ENCODE measurements at places on chromosomes 11 and 22.

DNA sequence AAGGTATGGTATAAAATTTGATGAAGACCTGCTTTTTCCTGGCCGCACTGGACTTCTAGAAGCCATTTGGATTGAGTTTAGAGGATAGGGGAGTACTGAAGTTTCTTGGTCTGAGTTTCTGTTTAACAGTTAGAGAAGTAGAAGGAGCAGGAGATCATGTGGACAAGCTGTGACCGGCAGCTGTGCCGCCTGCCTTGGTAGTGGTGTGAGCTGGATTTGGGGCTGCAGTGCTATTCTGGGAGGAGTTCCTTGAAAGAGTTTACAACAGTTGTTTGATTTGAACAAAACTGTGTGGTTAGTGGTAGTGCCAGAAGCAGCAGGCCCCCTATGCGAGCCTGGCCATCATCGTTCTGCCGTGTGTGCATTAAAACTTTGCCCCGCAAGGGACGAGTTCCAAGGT lies 105.2 kb downstream of the PDHX start:
- DNase-seq = no peak

- no peak for DNase-seq
These were observed 17.7 kb downstream of the BSX start for GRCh38 chr11:122963961-122964360.

- no peak for DNase-seq
These were observed at the start of gene CNTN5 for GRCh38 chr11:99020352-99021225. Gene CNTN5, plus strand, starts transcription at chr11:99020949.

- DNase-seq = no peak
These were observed 8.3 kb upstream of the IGSF9B start for GRCh38 chr11:133965031-133965601.

Data from immature natural killer cell (primary cell).